CD4-positive, alpha-beta T cell (primary cell): ENCODE measurements at places on chromosomes 6 and 20. TPM values are rescaled to one million over a fixed set of nuclear protein-coding genes. Genes with fewer than 3 reads are reported as not detected.

RBM24 gene
- total RNA-seq: 0.39 TPM

E2F1 gene
- 1.6 TPM for total RNA-seq

POM121L2 gene
- not detected for total RNA-seq

AIF1 gene
- 31.8 TPM for total RNA-seq

OGFR gene
- total RNA-seq: 54.5 TPM

C6orf163 gene
- total RNA-seq: 1.4 TPM

ACTL10 gene
- 0.55 TPM for total RNA-seq

RHAG gene
- total RNA-seq: not detected

BPIFB2 gene
- not detected for total RNA-seq

DPM1 gene
- 44.5 TPM for total RNA-seq

EYA4 gene
- not detected for total RNA-seq

LTB gene
- total RNA-seq: 244 TPM
